ENCODE measurements at places on chromosomes 4 and X.
A peak's percentile ranks its signal among the peaks of the same experiment; 100 is the strongest.

DNA sequence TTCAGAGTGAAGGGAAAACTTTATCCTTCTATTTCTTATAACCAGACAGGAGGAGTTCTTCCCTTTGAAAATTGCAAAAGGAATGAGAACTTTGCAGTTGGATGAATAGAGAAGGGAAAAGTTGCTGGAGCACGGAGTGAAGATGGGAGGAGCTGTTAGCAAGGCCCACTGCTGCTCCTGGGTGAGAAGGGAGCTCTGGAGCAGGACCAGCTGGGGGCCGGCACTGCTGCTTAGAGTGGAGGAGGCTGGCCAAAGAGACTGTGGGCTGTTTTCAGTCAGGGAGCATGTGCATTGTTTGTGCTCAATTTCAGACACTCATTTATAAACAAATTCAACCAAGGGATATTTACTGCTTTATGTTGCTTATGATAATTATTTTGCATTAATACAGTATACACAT lies 164.2 kb downstream of the STIM2 start:
- DNase-seq = no peak

GRCh38 chrX:20067709-20068561 lies 48.8 kb downstream of the MAP7D2 start:
- no peak for DNase-seq

DNA sequence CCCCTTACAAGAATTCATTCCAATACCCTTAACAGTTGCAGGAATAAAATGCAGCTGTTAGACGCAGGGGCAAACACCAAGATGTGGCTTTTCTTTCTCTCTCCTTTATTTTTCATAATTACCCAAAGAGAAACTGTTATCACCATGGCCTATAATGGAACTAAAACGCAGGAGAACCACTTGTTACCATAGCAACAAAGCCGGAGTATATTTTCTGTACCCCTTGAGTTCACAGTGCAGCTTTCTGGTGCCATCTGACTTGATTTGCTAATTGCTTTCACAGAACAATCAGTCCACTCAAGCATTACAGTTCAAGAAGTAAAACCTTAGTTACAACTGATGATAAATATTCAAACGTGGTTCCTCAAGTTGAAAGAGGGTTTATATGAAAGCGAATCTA lies 157.9 kb downstream of the AMELX start:
- DNase-seq = no peak

DNA sequence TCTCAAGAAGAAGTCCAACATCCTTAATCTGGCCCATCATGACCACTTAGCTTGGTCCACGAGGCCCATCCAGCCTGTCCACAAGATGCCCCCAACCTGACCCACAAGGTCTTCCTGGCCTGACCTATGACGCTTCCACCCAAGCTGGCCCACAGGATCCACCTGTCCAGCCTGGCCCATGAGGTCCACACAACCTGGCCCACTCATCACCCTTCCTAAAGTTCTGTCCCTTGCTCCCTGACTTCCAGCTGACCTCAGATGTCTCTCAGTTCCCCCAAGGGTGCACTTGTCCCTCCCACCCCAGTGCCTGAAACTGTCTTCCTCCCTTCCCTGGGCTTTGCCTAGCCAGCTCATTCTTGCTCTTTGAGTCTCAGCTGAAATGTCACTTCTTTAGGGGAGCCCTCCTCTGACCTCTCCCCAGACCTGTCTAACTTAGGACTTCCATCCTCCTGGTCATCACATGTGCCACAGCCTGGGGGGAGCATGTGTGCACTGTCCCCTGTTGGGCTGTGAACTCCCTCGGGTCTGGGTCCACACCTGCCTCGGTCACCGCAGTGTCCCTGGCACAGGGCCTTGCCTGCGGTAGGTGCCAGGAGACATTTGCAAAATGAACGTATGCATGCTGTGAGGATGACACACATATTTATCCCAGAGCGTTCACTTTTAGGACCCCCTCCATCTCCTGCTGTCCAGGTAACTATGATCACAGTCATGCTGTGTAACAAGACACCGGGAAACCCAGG lies 61.7 kb downstream of the EVC start:
- no peak for DNase-seq

- no peak for DNase-seq
Measured at GRCh38 chr4:113112338-113112978, 63.0 kb downstream of the ANK2 start.

GRCh38 chrX:151391722-151392121 lies 5.3 kb upstream of the VMA21 start:
- DNase-seq = no peak

DNA sequence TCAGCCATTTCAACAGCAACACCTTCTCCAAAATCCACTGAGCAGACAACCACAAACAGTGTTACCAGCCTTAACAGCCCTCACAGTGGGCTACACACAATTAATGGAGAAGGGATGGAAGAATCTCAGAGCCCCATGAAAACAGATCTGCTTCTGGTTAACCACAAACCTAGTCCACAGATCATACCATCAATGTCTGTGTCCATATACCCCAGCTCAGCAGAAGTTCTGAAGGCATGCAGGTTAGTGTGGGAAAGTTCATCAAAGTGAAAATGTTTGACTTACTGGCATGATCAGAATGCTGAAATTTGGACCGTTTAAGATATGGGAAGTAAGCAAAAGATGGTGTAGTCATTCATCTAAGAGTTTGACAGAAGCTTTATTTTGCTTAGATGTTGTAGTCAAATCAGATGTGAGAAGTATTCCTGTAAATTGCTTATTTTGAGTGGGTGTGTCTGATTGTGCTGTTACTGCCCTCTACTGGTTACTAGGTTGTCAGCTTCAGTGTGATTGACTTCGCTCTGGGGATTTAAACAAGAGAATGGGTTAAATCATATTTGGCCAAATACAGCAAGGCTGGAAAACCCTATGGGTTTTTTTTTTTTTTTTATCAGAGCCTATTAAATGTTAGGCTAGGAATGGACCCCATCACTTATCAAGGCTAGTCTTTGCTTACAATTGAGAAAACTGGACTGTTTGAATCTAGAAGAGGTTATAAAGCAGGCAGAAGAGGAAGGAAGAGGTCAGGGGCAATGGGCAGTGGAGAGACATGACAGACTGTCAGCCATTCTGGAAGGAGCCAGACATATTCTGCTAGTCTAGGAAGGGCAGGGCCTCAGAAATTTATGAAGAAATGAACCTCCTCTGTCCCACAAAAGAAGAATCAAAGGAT lies 130.3 kb downstream of the DIPK2B start:
- DNase-seq = no peak

- DNase-seq = no peak
Measured at GRCh38 chrX:115563633-115564162, 2.7 kb downstream of the PLS3 start.

DNA sequence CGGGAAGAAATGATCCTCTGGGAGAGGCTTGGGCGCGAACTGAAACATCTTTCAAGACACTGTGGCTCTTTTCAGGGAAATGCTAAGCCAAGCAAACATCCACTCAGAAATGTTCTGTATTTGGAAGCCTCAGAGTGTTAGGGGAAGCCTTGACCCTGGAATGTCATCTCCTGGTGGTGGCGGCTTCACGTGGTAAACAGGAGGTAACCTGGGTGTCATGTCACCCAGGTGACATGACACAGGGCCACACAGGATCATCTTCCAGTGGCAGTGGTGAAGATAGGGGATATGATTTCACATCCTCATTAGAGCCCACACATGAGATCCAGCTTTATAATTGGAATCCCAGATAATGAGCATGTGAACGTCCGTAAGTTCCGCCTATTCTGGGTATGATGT lies 140.0 kb downstream of the TBL1X start:
- no peak for DNase-seq

DNA sequence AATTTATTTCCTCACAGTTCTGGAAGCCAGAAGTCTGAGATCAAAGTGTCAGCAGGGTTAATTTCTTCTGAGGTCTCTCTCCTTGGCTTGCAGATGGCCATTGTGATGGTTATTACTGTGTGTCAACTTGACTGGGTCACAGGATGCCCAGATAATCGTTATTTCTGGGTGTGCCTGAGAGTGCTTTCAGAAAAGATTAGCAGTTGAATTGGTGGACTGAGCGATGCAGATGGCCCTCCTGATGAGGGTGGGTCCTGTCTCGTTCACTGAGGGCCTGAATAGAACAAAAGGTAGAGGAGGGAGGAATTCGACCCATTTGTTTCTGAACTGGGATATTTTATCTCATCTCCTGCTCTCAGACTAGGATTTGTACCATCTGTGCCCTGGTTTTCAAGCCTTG lies 15.7 kb downstream of the SMIM43 start:
- DNase-seq = no peak

DNA sequence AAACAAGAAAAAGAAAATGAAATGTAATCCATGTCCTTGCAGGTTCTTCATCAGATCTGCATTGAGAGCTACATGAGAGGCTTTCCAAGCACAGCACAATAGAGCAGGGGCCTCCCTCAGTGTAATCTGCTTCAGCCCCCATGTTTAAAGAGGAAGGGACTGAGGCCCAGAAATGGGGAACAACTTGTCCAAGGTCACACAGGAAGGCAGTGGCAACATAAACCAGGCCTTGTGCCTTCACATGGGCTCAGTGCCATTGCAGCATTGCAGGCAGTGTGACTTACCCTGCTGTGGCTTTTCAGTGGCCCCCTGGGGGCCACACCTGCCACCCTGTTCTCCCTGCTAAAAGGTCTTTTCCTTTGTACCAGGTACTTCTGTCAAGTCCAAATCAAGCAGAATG lies 20.9 kb upstream of the CD99L2 start:
- DNase-seq = no peak

DNA sequence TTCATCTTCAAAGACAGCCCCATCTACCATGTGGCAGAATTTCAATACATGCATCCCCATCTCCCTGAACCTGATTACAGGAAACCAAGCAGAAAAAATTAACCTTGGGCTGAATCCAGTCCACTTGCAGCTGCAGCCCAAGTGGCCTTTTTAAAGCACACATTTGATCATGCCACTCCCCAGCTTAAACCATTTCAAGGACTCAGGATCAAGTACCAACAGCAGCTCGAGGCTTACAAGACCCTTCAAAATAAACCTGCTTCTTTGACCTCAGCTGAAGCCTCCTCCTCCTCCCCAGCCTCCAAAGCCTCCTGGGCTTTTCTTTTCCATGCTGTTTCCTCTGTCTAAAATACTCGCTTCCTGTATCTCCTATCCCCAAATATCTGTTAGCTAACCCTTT lies 50.7 kb upstream of the KIT start:
- DNase-seq = no peak

DNA sequence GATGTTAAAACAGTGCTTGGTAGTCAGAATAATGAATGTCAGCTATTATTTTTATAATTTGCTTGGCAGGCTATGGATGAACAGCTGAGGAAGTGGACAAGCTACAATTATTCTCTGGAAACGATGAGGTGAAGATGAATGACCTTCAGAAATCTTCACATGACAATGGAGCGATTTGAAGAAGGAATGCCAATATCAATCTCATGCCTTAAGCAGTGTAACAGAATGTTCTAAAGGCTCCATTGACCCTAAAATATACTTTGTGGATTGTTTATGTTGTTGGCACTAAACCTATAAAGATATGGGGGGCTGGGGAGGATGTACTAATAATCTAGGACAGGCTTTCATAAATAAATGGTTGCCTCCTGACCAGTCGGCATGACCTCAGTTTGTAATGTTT lies 36.2 kb downstream of the COL25A1 start:
- no peak for DNase-seq

DNA sequence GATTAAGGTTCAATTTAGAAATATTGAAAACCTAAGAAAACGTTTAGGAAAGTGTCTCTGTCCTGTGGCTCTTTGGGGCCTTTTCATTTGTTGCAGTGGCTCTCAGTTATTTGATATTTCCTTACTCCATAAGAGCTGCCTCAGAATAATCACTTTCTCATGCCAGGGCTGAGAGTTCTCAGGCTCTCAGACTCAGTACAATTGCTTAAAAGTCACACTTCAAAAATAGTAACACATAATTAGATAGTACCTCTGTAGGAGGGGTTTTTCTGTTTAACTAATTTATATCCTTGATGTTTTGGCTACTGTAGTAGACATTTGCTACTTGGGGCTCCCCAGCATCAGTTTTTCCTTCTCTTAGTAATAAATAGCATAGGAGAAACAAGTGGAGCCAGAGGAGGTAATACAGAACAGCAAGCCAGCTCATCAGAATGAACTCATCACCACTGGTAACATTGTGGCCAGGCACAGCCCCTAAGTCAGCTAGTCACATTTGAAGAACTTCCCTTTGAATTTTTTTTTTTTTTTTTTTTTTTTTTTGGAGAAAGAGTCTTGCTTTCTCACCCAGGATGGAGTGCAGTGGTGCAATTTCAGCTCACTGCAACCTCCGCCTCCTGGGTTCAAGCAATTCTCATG lies 8.0 kb upstream of the HNRNPD start:
- peak; percentile 25 for DNase-seq

- DNase-seq = no peak
Measured at GRCh38 chrX:55026840-55027239, 3.9 kb downstream of the ALAS2 start.

DNA sequence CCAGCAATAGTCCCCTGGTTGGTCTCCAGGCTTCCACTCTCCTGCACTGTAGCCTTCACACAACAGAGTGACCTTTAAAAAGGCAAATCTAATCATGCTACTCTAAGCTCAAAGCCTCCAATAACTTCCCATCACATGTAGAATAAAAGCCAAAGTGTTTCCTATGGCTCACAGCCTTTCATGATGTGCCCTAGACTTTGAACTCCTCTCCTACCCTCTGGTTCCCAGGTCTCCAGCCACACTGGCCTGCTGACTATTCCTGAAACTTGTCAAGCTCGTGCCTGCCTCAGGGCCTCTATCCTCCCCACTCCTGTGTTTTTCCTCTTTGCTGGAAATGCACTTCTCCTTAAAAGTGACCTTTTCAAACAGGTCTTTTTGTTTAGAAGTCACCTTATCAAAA lies 3.1 kb downstream of the MANBA start:
- DNase-seq = no peak

DNA sequence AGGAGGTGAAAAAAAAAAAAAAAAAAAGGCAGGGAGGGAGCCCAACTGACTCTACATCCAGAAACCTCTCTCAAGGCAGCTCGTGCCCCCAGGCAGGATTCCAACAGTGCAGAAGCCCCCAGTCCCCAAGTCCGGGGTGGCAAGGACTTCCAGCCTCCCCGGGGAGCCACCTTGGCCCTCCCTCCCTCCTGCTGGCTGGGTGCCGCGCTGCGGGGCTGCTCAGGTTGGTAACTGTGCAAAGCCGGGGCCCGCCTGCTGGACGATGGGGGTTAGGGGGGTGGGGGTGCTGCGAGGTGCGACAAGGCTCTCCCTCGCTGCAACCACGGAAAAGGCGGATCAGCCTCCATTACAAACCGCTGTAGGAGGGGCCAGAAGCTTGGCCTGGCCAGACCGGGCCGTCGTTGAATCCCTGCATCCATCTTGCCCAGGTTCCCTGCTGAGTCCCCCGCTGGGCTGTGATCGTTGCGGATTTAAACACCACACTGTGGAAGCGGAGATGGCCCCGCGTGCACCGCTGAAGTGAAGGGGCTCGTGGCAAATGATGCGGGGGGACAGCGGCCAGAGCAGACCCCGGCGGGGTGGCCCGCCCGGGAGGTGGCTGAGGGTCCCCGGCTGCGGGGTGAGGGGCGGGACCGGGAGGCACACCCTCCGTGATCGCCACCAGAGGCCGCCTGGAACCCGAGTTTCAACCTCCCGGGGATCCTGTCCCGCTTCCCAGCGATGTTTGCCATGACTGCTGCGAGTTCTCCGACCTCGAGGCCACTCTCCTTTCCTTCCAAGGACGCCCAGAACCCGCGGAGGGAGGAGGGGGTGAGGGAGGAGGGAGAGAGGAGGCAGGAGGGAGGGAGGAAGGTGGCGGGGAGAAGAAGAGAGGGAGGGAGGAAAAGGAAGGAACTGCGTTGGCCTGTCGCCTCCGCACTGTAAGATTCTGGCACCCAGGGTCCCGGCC lies 58.0 kb upstream of the DDX3X start:
- peak; percentile 40 for DNase-seq
